ENCODE measurements at places on chromosomes 7 and 10.

DNA sequence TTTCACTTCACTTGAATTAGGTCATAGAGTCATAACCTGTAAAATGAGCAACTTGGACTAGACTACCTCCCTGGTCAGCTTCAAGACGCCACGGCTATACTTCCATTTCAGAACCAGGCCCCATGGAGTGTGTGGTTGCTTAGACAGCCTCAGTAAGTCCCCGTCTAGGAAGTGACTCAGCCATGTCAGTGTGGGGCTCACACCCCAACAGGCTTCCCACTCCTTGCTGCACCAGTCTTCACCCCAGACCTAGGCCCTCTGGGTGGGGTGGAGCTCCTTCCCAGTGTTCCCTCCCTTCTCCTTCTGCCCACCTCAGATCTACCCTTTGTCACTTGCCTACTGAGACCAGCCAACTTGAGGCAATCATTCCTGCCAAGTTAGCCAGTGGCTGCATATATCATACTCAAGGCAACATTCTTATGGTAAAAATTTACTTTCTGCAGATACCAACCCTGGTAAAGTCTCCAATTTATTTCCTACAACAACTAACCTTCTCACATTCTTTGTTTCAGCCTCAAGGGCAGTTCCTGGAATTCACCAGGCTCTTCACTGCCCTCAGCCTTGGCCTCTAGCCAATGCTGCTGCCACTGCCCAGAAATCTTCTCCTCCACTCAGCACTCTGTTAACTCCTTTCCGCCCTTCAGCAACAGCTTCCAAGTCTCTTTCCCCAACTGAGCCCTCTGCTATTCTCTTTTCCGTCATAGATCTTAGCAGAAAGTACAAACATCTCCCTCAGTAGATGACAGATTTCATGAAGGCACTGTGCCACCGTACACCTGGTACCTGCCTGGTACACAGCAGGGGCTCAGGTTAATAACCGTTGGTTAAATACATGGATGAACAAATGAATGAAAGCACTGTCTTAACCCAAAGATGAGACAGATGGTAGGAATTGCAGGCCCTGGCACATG is 31.3 kb upstream of the ZNRF2 start:
- DNase-seq = no peak

DNA sequence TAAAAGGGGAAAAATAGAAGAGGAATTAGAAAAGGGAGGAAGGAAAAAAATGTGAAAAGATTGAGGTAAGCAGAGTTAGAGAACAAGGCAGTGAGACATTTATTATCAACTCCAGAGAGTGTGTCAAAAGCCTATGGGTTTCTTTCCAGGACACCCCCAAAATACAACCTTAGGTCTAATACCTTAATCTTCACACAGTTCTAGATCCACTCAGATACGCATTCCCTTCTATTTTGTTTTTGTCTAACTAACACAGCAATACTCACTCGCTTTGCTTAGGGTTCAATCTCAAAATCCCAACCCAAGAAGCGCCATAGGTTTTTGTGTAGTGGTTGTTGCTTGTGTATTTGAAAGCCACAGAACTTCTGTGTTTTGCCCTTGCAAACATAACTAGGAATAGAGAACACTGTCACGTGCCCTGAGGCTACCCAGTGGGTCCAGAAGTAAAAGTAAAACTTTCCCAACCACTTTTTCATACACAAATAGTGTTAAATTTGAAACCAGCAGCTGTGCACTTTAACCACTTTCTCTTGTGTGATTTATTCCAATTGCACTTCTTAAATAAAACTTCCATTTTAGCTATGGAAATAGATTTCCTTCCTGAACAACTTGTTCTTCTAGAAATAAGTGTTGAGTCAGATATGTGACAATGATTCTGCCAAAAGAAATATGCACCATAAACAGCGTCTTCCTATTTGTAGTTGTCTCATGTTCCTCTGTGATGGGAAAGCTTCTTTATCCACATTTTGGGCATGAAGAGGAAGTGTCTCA is 414.7 kb upstream of the GHITM start:
- DNase-seq = no peak

DNA sequence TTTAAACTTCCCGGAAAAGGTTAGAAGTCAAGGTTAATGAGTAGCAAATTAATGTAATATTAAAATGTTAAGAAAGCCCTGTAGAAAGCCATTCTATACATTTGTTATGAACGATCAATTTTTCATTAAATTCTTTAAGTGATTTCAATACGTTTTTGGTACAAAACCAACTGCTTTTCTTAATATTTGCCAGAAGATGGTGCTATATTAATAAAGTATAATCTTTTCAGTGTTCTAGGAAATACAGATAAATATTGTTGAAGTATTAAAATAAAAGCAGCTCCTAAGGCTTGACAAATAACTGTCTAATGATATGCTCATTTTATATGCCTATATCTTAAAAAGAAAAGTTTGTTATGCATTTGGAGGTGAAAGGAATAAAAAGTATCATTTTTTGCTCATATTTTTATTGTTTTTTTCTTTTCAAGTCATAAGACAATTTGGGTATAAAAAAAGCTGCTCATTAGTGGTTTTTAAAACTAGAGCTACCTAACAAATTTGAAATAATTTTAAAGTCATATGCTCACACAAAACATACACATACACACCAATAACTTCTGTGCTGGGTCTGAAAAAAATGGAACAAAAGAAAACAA is 130.3 kb upstream of the POT1 start:
- DNase-seq = no peak

- DNase-seq = no peak
Measured at GRCh38 chr7:68461430-68461829, 1136.8 kb upstream of the AUTS2 start.

- no peak for DNase-seq
Measured at GRCh38 chr10:9253121-9253520, 1198.6 kb downstream of the GATA3 start.

DNA sequence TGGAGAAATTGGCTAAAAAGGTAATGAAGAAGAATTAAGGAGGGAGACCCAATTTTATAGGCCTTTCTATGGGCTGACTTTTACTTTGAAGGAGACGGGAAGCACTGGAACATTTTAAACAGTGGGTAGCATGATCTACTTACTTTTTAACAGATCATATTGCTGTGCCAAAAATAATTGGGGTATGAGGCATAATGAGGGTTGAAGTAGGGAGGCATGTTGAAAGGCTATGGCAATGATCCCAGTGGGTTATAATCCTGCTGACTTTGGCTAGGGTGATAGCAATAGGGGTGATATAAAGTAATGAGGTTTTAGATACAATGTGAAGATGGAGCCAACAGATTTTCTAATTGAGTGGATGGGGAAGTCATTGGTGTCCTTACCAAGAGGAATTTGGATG is 73.2 kb downstream of the GPR37 start:
- no peak for DNase-seq

DNA sequence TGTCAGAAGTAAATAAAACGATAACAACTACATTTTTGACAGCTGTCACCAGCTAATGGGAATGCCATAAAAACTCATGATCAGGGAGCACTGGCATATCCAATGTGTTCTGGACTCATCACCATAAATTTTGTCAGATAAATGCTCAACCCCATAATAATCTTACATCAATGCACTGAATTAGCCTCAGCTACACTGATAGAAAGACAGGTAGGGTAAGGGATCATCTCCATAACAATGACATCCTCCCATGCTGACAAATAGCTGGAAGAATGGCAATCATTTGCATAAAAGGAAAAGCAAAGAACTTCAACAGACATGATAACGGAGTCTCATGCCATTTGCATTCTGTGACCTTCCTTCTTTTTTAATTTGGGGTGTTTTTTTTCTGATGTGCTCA is 352.8 kb upstream of the PFKP start:
- no peak for DNase-seq

DNA sequence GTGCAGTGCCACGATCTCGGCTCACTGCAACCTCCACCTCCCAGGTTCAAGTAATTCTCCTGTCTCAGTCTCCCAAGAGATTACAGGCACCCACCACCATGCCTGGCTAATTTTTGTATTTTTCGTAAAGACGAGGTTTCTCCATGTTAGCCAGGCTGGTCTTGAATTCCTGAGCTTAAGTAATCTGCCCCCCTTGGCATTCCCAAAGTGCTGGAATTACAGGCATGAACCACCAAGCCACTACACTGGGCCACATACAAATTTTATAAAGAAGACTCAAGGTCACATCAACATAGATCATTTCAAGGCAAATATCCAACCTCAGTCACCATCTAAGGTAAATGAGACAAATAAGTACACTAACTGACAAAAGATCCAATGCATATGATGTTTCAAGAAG is 32.1 kb downstream of the IGF2BP3 start:
- no peak for DNase-seq

DNA sequence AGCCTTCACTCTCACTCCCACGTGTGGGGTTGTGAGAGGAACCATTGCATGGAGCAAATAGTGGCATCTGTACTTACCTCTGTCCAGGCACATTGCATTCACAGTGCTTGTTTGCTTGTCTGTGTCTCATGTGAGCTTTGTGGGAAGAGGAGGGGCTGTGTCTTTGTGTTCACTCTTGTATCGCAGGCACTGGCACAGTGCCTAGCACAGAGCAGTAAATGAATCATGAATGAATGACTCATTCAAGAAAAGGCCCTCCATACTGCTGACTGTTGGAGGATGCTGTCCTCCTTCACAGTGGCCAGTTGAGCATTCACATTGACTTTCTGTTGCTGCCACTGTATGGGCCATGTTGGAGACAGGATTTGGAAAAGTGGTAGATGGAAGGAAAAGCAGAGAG is 125.3 kb downstream of the SORCS3 start:
- DNase-seq = no peak

DNA sequence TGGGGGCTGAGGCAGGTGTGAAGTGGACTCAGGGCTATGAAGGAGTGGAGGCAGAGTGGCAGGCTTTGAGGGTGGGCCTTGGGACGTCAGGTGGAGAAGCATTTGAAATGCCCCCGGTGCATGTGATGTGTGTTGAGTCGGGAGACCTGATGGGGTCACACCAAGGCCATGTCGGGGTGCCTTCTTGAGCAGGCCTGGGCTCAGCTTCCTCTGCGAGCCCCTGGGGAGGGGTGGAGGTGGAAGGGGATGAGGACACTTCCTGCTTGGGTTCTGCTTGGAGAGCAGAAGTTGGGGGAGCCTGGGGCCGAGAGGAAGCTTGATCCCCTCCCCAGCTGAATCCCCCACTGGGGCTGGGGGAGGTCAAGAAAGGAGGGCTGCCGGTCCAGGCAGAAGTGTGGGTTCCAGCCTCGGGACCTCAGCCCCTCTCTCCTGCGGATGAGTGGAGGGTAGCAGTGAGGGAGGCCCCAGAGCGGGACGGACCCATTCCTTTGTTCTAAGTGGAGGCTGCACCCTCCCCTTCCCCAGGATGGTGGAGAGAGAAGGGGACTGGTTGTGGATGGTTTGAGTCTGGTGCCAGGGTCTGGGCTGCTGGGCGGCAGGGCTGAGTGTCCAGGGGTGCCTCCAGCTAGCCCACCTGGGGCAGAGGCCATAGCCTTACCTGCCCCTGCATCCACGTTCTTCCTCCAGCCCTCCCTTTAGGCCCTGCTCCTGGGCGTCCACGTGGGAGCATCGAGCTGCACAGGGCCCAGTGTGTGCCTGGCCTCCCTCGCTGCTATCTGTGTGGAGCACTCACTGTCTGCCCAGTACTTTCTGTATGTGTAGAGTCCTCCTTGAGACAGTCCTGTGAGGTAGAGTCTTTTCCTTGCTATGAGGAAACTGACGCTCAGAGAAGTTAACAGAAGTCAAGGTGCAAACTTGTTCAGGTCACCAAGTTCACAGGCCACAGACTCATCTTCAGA is 36.7 kb downstream of the PRF1 start:
- no peak for DNase-seq

GRCh38 chr10:132836248-132836831 is 50.4 kb upstream of the NKX6-2 start:
- no peak for DNase-seq

DNA sequence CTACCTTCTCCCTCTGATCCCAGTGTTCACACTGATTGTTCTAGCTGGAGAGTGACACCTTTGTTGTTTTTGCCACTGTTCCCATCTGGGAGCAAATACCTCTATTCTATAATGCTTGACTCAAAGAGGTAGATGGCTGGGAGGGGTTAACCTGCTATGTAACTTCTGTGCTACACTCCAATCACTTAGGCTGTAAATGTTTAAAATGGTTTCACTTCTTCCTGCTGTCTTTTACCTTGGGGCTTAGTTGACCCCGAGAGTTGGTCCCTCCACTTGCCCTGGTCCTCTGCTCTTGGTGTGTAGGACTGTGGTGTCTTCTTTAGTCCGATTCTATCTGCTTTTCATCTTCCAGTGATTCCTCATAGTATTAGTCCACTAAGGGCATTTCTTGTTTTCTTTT is 22.3 kb downstream of the KLHDC10 start:
- no peak for DNase-seq

- peak; percentile 22 for DNase-seq
Measured at GRCh38 chr10:26890956-26891355, 30.2 kb upstream of the ABI1 start.

GRCh38 chr7:30450240-30450982 is 28.2 kb downstream of the NOD1 start:
- no peak for DNase-seq

- no peak for DNase-seq
Measured at GRCh38 chr10:29841724-29842649, 207.2 kb upstream of the SVIL start.

GRCh38 chr7:81361769-81362312 is 408.0 kb downstream of the HGF start:
- no peak for DNase-seq

- no peak for DNase-seq
Measured at GRCh38 chr10:82981137-82981723, 1106.2 kb downstream of the NRG3 start.

- no peak for DNase-seq
Measured at GRCh38 chr7:139867847-139868246, 38.8 kb downstream of the TBXAS1 start.
